Adipocyte (in vitro differentiated cells): ENCODE measurements at places on chromosomes 4 and X.

DNA sequence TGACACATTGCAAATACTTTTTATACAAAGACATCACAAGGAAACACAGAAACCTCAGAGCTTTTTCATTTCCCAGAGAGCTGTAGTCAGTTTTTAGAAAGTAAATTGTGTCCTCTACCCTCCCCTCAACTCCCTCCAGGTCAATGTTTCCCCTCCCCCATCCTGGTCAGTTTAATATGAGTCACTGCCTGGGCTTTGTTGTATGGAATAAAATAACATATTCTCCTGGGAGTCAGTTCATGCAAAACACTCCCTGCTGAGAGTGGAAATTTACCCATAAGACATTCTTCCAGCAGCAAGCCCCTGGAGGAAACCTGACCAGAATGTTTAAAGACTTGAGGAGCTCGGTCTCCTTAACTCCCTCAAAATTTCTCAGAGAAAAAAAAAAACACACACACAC, 270.1 kb upstream of the LDB2 start:
- DNase-seq: peak; percentile 91

DNA sequence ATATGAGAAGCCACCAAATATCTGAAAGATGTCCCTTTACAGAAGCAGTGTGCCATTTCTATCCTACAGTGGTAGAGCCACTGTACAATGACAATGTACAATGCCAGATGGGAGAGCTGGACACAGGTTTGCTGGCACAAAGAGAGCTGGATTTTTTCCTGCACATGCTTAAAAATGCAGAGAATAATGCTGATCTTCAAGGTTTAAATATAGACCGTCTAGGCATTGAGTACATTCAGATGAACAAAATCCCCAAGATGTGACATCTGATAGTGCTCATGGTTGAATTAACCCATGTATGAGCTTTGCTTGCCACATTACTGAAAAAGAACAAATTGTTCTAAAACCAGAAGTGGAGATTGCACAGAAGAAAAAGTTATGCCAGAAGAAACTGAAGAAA, 11.7 kb downstream of the ADGRL3 start:
- peak; percentile 30 for DNase-seq

DNA sequence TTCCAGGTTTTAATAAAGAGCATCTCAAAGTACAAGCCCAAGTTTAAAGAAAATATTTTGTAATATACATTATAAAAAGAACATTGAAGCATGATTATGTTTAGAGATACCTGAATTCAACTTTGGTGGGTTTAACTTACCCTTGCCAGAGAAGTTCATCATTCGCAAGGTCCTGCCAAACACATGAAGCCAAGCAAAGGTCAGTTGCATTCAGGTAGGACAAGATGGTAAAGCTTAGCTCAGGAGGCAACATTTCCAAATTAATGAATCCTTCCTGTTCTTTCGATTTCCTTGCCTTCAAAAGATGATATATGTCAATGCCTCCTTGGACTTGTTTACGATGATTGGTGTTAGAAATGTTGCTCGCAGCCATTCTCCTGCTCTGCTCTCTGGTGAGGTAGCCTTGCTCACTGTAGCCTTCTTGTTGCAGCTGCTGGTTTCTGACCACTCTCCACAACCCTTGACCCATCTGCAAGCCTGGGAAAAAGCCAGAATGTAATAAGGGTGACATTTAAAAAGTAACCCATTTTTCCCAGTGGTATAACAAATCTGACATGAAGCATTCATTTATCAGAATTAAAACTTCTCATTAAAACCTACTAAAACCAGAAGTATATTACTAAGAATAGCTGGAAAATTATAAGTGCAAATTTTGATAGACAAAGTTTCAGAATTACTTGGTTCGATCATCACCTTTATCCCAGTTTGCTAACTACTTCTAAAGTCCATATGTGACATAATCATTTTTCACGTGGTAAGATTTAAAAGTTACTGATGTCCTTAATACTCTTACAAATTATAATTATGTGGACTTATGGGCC, 20.6 kb downstream of the FBXO8 start:
- no peak for DNase-seq

- DNase-seq: no peak
Observed at GRCh38 chrX:40285876-40286275, 188.1 kb upstream of the BCOR start.

- DNase-seq: no peak
Observed at GRCh38 chr4:823761-824460, 2.0 kb downstream of the CPLX1 start.

DNA sequence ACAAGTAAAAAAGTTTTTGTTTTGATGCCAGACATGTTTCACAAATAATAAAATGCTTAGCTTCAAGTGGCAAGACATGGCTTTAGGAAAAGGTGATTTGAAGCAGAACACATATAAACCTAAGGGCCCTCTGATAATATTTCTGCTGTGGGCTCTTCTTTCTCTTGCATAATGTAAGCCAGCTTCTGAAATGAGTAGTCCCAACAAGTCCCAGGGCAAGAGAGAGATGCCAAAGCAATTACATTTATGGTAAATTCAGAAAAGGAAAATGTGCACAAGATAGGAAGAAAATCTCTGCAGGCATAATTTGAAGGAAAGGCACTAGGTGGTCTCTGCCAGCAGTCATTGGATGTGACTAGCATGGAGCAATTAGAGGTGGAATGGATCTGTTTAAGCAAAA, 170.8 kb upstream of the GALNT7 start:
- DNase-seq: peak; percentile 21

- no peak for DNase-seq
Observed at GRCh38 chr4:52212702-52213101, 161.6 kb downstream of the SPATA18 start.

GRCh38 chr4:100782356-100782755, 264.5 kb upstream of the EMCN start:
- DNase-seq: no peak

GRCh38 chr4:53702334-53703266, 111.3 kb upstream of the LNX1 start:
- DNase-seq: peak; percentile 86

DNA sequence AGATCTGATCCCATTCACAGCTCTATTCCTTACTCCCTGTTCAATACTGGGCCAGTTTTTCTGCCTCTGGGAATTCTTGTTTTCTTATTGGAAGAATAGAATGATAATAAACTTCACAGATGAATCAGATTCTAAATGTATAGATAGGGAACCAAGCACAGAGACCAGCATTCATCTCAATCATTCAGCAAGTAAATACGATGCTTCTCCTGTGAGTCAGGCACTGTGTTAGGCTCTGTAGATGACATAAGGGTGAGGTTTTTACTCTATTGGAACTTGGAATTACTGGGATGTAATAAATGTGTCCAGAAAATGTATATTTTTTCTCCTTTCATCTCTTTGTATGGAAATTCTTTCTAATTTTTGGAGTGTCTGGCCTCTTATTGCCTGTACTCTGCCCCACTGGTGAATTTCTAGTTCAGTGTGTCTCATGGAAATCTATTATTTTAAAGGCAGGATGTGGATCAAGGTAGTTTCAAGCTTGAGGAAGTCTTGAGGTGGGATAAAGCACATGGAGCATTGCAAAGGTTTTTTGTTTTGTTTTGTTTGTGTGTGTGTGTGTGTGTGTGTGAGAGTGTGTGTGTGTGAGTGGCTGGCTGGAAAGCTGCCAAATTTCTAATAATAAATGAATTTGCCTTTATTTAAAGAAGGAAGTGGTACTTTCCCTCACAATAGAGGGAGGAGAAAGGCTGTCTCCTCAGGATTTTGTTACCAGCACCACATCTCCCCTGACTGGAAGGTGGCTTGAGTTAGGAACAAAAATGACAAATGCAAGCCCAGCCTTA, 117.9 kb upstream of the HS3ST1 start:
- DNase-seq: no peak

DNA sequence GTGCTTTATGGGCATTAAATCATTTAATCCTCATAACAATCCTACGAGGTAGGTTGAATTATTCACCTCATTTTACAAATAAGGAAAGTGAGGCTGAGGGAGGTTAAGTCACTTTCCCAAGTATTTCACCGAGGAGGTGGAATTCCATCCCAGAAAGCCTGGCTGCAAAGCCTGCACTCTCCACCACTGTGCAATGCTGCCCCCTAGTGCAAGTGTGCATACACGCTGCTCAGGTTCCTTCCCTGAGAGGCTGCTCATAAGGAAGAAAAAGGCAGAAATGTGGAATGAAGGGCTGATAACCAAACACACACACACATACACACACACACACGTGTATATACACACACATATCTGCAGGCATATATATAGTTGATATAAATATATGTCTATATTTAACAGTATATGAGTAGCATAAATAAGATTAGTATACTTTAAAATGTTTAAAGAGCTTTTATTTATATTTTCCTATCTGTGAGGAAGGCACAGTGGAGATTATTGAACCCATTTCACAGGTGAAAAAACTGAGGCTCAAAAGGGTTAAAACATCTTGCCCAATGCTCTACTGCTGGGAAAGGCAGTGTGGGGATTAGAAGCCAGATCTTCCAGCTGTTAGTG, 714.5 kb upstream of the TENM3 start:
- DNase-seq: peak; percentile 88

DNA sequence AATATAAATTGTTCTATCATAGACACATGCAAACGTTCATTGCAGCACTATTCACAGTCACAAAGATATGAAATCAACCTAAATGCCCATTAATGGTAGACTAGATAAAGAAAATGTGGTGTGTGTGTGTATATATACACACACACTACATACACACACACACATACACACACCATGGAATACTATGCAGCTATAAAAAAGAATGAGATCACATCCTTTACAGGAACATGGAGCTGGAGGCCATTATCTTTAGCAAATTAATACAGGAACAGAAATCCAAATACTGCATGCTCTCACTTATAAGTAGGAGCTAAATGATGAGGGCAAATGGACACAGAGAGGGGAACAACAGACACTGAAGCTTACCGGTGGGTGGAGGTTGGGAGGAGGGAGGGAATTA, 65.2 kb downstream of the MTHFD2L start:
- no peak for DNase-seq

DNA sequence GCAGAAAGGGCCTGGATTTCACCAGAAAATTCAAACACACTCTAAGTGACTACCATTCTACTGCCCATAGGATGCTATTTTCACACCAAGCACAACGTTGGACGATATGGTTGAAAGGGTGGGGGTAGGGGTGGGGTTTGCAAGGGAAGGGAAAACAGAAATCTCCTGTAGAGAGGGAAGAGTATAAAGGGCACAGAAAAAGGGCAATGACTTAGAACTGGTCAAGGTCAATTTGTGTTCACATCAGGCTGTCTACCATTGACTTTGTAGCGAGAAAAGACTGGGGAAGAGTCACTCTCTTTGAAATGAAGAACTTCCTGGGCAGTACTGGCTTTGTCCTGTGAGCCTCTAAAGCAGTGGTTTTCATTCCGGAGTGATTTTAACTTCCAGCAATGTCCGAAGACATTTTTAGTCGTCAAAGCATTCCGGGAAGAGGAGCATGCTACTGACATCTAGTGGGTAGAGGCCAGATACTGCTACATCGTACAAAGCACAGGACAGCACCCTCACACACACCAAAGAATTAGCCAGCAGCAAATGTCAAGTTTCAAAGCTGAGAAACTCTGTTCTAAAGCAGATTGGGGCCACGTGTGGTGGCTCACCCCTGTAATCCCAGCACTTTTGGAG, 48.4 kb upstream of the SLC7A3 start:
- peak; percentile 43 for DNase-seq

- DNase-seq: peak; percentile 19
Observed at GRCh38 chr4:77446601-77447000, 159.0 kb upstream of the CXCL13 start.

GRCh38 chr4:145308598-145308997, 128.2 kb upstream of the OTUD4 start:
- no peak for DNase-seq

DNA sequence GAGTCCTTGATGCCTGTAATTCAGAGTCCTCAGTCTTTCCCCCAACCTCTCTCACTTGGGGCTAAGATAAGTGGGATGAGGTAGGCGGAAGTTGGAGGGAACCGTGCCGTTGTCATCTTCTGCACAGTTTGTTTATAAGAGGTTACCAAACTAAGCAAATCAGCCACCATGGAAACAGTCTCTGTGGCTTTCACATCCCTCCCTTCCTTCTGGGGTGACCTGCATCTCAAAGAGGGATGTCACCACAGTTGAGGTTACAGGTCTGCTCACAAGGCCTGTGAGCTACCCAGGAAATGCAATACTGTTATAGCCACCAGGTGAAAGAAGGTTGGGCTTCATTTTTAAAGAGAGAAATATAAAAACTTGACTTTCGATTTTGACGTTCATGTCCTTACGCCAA, 26.3 kb downstream of the RTL5 start:
- DNase-seq: no peak

- no peak for DNase-seq
Observed at GRCh38 chrX:153458476-153458875, 11.9 kb downstream of the HAUS7 start.

GRCh38 chrX:131802836-131803626, 220.1 kb upstream of the STK26 start:
- DNase-seq: peak; percentile 45

DNA sequence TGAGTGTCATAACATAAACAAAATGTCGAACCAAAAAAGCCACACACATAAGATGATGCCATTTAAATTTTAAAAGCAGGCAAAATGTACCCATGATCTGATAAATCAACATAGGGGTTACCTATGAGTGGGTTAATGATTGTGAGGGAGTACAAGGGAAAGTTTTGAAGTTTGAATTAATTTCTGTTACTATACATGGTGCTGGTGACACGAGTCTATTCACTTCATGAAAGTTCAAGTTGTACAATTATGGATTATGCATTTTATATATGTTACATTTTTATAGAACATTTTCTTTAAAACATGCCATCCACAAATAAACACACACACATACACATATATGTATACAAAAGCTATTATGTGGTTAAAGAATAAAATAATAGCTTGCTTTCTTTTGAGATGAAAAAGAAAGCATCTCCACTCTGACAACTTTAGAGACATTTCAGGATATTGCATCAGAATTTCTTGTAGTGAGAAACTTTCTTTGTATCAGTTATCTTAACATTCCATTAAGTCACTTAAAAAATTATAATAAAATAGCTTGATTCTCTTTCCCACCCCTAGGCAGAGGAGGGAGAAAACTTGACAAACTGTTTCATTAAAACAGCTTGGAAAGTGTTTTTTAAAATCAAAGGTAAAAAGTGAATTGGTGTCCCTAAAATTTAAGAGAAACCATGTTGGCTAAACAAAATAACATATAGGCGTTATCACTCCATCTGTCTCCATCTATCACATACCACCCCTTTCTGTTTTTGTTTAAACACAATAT, 891.8 kb upstream of the NDST4 start:
- DNase-seq: peak; percentile 72

DNA sequence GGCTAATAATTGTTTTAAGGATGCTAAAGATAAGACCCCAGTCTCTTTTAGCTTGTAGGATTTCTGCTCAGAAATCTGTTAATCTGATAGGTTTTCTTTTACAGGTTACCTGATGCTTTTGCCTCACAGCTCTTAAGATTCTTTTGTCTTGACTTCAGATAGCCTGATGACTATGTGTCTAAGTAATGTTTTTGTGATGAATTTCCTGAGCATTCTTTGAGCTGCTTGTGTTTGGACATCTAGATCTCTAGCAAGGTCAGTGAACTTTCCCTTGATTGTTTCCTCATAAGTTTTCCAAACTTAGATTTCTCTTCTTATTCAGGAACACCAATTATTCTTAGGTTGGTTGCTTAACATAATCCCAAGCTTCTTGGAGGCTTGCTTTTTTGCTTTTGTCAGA, 104.1 kb downstream of the ZNF518B start:
- no peak for DNase-seq
